Brain microvascular endothelial cell (primary cell): ENCODE measurements at places on chromosomes 1 and 21.

DNA sequence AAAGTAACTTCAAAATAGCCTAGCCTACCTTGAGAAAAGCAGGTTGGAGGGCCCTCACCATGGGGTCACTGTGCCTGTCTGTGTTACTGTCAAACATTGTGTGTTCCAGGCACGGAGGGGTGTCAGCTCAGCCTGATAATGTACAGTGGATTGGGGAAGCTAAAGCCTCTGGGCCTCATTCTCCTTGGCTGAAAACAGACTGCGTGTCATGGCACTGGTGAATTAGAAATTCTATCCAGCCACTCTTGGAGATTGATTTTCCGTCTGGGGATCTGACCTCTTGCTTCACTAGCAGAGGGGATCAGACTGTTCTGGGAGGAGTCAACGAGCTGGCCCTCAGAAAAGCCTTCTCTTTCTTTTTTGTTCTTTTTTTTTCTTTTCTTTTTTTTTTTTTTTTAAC is 123.5 kb upstream of the HOOK1 start:
- DNase-seq, result no peak

DNA sequence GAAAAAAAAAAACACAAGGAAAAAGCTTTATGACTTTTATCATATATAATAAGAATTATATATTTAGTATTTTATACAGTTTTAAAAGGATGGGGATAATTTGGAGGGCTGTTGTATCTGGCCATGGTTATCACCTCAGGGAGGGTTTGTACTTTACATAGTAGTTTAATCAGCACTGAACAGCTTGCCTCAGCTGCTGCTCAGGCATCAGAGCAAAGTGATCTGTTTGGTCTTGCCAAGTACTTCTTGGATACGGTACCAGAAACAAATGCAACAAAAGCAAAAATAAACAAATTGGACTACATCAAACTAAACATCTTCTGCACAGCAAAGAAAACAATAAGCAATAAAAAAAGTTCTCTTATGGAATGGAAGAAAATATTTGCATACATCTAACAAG is 2.6 kb upstream of the SPTA1 start:
- no peak for DNase-seq

DNA sequence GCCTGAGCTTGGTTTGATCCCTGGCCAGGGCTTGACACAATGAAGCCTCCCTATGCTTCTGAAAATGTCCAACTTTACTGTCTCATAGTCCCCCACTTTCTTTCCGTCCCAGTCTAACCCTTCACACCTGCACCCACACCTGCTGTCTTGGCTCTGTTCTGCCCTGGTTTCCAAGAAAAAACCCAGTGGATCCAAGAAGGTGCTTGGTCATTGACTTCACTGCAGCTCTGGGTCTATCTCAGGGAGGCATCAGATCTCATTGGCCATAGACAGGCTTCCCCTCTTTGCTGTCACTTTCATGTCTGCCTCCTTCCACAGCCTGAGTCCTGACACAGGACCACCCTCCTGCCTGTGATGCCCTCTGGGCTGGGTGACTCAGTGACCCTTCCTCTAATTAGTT is 37.8 kb upstream of the ETV3 start:
- DNase-seq, result no peak

- peak; percentile 64 for DNase-seq
These were observed 134.4 kb downstream of the OMA1 start for GRCh38 chr1:58412071-58412580.

DNA sequence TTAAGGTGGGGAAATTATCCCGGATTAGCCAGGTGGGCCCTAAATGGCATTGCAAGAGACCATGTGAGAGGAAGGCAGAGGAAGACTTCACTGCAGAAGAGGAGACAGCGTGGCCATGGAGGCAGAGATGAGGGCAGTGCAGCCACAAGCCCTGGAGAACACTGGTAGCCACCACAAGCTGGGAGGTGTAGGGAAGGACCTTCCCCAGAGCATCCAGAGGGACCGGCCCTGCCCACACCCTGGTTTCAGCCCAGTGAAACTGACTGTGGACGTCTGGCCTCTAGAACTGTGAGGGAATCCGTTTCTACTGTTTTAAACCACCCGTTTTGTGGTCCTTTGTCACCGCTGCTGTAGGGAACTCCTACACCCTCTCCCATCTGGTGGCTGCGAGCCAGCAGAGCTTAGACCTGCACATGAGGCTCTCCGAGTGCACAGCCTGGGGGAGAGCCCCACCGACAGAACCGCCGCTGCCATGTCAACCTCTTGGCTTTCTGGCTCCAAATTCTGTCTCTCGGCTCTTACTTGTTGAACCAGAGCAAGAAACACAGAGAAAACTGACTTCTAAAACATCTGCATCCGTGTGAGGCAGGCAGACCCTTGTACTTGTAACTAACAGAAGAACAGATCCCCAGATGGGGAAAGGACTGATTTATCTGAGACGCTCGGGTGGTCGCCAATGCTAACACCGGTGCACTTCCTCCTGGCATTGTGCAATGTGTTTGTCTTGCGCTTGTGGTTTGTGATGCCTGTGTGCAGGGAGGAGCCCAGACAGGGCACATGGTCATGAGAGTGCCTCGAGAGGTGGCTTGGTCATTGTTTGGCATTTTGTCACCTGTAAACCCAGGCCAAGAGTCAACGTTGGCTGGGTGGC is 90.8 kb upstream of the TMPRSS2 start:
- DNase-seq, result no peak

- DNase-seq, result peak; percentile 58
These were observed 40.0 kb downstream of the ROR1 start for GRCh38 chr1:63813829-63814277.

DNA sequence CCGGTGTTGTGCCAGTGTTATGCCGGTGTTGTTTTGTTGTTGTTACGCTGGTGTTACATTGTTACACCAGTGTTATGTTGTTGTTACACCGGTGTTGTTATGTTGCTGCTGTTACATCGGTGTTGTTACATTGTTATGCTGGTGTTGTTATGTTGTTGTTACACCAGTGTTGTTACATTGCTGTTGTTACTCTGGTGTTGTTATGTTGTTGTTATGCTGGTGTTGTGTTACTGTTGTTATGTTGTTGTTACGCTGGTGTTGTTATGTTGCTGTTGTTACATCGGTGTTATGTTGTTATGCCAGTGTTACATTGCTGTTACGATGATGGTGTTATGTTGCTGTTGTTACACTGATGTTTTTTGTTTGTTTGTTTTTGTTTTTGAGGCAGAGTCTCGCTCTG is 24.1 kb downstream of the H6PD start:
- DNase-seq, result no peak

- DNase-seq, result no peak
These were observed 807.1 kb upstream of the PRMT6 start for GRCh38 chr1:106249365-106249764.

DNA sequence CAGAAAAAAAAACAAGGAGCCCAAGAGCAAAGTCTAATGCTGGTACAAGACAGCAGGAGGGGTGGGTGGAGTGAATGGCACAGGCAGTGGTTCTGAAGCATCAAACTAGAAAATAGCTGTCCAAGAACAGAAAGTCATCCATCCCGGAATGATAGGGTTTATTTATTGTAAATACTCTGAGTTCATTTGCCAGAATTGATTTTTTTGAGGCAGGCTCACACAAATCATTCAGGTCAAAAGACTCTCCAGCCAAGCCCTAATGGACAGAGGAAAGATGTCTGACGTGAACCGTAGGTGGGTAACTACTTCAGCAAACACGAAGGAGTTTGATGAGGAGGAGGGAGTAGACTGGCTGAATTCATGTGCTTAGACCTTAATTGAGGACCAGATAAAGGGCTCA is 13.8 kb upstream of the DISP1 start:
- no peak for DNase-seq

- no peak for DNase-seq
These were observed 50.3 kb downstream of the HIVEP3 start for GRCh38 chr1:41868241-41868998.

DNA sequence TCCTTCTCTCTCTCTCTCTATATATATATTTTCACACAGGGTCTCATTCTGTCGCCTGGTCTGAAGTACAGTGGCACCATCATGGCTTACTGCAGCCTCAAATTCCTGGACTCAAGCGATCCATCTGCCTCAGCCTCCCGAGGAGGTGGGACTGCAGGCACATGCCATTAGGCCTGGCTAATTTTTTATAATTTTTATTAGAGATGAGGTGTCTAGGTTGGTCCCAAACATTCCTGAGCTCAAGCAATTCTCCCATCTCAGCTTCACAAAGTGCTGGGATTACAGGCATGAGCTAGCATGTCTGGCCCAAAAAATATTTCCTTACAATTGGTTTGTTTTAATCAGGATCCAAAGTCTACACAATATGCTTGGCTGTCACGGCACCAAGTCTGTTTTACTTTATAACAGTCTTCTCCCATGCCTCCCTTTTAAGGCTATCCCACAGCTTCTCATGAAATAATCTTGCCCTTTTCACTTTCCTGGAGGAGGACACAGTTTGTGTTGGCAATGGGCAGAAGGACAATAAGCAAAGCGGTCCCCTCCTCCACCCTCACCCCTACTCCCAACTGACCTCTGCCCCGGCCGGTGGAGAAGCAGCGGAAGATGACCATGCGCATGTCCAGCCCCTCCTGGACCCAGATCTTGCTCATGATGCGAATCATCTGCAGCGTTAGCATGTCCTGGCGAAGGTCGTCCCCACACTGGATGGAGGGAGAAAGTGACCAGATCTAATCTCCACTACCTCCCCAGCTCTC is 28.2 kb upstream of the PPP1R15B start:
- no peak for DNase-seq

GRCh38 chr1:234997201-234997895 is 131.3 kb downstream of the TOMM20 start:
- DNase-seq, result peak; percentile 99

GRCh38 chr1:161173711-161174110 is 3.6 kb downstream of the B4GALT3 start:
- no peak for DNase-seq

DNA sequence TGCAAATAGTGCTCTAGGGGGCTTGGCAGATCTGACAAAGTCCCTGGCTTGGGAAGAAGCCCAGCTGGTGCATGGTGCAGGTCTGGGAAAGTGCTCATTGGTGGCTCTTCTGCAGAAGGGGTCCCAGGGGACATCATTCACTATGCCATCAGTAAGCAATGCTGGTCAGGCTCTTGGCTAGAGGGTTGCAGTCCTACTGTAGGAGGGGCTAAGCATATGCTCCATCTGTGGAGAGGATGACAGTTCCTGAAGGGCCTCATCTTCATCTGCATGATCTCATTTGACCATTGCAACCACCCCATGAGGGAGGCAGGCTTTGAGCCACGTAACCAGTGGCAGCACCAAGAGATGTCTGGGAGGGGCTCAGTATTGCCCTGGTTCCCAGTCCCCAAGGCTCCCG is 31.5 kb upstream of the VASH2 start:
- DNase-seq, result no peak
